Pericardium fibroblast (primary cell): ENCODE measurements at places on chromosomes 4 and X. TPM values are rescaled to one million over a fixed set of nuclear protein-coding genes. Genes with fewer than 3 reads are reported as not detected.

CCDC149 gene
- total RNA-seq: 3.5 and 12.1 TPM in 2 replicates

ATP8A1 gene
- total RNA-seq: 0.70 and 0.85 TPM in 2 replicates

AFM gene
- total RNA-seq: not detected in 2 replicates

PTPN13 gene
- total RNA-seq: 12.6 and 25.3 TPM in 2 replicates

TEX13C gene
- total RNA-seq: not detected in 2 replicates
